ENCODE measurements at places on chromosomes 5 and 9. TPM values are rescaled to one million over a fixed set of nuclear protein-coding genes. Genes with fewer than 3 reads are reported as not detected.

The UIMC1 gene
- 15.3 TPM for total RNA-seq

The CENPK gene
- total RNA-seq = 3.5 TPM

The LIX1 gene
- total RNA-seq = not detected

The CCNJL gene
- total RNA-seq = 0.54 TPM

The GLRA1 gene
- not detected for total RNA-seq

The HAPLN1 gene
- total RNA-seq = not detected

The SLC6A19 gene
- total RNA-seq = under 0.01 TPM

The TPRN gene
- total RNA-seq = 3.0 TPM

GRCh38 chr9:13279284-13280141, at the start of gene MPDZ:
TSS of gene MPDZ (minus strand) at chr9:13279692. CDS start at chr9:13250315, 29,377 bp downstream.
- DNase-seq = peak; percentile 72

- peak; percentile 57 for DNase-seq
Measured at GRCh38 chr5:170466988-170467707, 36.7 kb upstream of the KCNIP1 start.

DNA sequence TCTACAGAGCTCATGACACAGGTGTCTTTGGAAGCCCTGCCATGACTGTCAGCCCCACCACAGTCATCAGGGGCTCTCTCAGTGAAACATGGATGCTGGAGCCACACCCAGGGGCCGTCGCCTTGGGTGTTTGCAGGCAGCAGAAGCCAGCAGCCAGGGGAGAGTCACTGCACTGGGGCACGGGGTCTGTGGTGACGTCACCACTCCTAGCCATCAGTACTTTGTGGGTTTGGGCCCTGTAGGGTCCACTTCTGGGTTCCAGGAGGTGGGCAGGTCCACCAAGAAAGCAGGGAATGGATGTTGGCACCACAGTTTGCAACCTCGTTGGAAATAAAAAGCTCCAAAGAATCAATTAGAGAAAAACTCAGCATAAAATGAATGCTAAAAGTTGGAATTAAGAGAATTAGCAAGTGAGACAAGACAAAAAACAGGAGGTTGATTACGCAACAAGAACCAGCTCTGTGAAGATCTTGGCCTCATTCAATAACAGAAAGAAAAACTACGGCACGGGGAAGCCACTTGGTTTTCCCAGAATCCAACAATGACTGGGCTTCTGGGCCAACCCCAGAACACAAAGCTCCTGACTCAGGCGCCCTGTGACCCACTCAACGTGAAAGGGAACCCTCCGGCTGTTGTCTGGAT, 34.3 kb downstream of the MED10 start:
- DNase-seq = no peak

DNA sequence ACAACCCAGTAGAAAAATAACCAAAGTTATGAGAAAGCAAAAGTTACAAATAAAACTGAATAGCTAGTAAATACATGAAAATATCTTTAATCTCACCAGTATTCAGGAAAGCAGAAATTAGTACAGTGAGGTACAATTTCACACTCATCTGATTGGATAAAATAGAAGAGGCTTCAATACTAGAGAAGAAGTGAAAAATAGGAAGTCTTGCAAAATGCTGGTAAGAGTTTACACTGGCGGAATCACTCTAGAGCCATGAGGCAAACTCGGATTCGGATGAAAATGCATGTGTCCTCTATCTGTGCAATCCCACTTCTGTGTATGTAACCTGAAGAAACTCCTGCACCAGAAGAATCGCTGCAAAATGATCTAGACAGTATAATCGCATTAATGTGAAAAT, 128.9 kb downstream of the CCDC192 start:
- DNase-seq = no peak

GRCh38 chr9:137691646-137692351, 73.0 kb downstream of the EHMT1 start:
- DNase-seq = peak; percentile 82

DNA sequence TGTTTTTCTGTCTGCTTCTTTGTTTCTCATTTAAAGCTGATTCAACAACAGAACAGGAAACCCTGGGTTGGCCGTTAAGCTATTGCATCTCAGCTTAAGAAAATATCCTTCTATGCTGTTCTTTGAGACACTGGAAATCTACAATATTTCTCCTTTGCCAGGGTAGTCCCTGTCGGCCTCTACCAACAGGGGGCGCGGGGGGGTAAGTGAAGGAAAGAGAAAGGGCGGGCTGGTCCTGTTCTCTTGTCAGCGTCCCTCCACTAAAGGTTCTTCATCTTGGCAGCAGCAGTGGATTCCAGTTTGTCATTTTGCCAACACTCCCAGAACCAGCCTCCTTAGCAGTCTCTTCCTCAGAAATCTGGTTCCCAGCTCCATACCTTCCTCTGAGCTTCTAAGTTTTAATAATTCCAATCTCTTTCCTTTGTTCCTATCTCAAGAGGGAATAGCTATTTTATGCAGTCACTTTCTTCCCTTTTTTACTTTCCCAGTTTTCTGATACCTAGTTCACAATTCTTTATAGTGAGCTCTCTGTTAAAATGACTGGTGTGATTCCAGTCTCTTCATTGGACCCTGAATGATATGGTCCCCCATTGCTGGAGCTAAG, 222.3 kb downstream of the GLIS3 start:
- peak; percentile 20 for DNase-seq

- DNase-seq = no peak
Measured at GRCh38 chr5:16740066-16740810, 123.4 kb upstream of the RETREG1 start.

DNA sequence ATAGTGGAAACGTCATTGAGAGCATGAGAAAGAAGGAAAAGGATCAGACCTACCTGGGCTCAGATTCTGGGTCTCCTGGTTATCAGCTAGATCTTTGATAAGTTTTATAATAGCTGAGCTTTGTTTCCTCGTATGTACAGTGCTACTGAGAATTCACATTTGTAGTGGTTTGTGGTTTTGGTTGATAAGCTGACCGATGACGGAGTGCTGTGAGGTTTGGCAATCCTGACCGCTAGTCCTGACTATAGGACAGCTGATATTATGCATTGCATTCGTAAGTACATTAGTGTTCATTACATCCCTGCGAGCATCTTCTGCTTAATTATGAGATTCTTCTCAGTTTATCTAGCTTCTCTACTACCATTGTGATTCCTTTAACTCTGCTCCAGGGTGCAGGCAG, 190.7 kb upstream of the SLC27A6 start:
- DNase-seq = no peak

- DNase-seq = no peak
Measured at GRCh38 chr5:112434641-112435040, 15.6 kb upstream of the EPB41L4A start.

- DNase-seq = no peak
Measured at GRCh38 chr5:38753776-38754175, 92.0 kb upstream of the OSMR start.

DNA sequence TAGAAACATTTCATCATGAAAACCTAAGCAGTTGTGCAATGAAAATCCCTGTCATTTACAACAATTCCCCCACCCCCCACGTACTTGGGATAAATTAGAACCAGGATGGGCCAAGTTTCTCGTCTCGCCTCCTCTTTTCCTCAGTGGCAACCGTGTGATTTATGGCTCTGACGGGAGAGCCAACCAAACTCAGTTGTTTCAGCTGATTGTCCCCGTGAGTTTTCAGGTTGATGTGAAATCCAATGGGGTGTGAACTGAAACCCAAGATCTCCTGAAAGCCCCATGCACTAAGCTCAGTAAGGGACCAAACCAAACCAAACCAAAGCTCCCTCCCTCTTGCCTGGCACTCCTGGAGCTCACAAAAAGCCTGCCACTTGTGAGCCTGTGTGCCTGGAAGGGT, 138.7 kb upstream of the SLC24A2 start:
- DNase-seq = no peak

DNA sequence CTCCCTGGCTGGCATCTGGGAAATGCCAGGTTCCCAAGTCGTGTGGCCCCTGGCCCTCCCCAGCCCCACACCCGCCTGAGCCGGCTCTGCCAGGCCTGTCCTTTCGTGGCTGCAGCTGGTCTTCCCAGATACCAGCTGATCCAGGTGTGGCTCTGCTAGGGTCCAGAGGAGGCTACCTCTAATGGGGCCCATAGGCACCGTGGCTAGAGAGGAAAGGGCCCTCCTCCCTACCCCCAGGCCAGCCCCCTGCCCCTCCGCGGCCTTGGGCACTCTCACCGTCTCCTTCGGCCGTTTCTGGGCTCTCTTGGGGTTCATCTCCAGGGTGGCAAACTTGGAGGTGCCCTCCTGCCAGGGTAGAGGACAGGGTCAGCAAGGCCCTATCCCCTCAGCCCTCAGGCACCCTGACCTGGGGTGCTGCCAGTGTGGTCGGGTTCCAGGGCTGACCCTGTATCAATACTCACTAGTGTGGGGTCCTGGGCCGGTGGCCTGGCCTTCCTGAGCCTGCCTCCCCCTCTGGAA, 17.0 kb downstream of the RALGDS start:
- DNase-seq = no peak

GRCh38 chr9:84379740-84380139, 39.2 kb upstream of the SLC28A3 start:
- no peak for DNase-seq

DNA sequence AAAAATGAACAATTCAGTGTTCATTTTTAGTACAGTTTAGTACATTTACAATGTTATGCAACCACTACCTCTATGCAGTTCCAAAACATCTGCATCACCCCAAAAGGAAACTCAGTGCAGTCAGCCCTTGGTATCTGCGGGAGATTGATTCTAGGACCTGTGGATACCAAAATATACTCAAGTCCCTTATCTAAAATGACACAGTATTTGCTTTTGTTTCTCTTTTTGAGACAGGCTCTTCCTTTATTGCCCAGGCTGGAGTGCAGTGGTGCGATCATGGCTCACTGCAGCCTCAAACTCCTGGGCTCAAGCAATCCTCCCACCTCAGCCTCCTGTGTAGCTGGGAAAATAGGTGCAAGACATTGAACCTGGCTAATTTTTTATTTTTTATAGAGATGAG, 114.0 kb downstream of the PIP5K1B start:
- no peak for DNase-seq

- no peak for DNase-seq
Measured at GRCh38 chr9:23541976-23542375, 284.1 kb downstream of the ELAVL2 start.

GRCh38 chr9:34059281-34059680, 10.6 kb upstream of the UBAP2 start:
- no peak for DNase-seq

DNA sequence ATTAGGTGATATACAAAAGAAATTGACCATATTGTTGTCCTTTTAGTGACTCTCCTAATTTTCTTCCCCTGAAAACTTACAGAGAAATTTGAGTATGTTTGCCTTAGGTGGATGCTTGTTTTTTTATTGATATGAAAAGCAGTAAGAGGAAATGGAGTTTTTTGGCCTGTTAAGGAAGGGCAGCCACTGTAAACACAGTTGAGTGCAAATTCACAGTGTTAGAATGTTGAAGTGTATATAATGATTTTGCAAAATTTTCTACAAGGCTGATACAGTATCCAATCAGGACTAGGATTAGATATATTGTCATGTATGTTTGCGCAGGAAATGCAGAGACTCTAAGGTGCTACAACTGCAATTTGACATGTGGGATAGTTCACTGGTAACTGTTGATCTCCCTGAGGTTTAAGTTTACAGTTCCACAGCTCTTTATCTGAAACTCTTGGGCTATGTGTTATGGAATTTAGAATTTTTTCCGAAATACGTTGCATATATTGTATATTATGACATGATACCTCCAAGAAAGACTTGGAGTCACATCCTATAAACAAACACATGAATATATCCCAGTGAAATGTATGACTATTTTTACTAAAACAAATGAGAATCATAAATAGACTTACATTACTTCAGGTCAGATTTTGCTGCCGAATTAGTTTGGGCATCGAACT, 62.5 kb downstream of the FXN start:
- DNase-seq = no peak

- peak; percentile 82 for DNase-seq
Measured at GRCh38 chr9:132794730-132795380, 83.2 kb downstream of the AK8 start.
